Pulmonary artery endothelial cell (primary cell): ENCODE measurements at places on chromosomes 1 and 21.

GRCh38 chr1:53552981-53553733 is 94.0 kb downstream of the DMRTB1 start:
- DNase-seq, result no peak

GRCh38 chr1:39958403-39959200 is 3.7 kb downstream of the MFSD2A start:
- no peak for DNase-seq

- no peak for DNase-seq
Observed at GRCh38 chr1:173733912-173734311, 19.1 kb downstream of the KLHL20 start.

- no peak for DNase-seq
Observed at GRCh38 chr1:213531369-213532310, 456.1 kb upstream of the PROX1 start.

DNA sequence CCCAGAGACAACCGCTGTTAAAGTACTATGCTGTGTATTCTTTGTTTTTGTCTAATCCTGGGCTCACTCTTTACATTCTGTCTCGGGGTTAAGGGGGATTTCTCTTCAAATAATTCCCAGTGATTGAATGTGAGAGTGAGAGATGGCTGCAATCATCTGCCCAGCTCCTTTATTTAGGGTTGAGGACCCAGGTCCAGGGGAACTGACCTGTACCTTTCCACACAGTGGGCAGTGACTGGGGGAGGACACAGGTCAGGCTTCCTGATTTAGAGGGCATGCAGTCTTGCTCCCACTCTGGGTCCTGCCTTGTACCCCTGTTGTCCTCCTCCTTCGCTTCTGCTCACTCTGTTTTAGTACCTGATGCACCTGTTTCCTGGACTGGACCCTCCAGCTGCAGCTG is 22.0 kb downstream of the PHGDH start:
- no peak for DNase-seq

DNA sequence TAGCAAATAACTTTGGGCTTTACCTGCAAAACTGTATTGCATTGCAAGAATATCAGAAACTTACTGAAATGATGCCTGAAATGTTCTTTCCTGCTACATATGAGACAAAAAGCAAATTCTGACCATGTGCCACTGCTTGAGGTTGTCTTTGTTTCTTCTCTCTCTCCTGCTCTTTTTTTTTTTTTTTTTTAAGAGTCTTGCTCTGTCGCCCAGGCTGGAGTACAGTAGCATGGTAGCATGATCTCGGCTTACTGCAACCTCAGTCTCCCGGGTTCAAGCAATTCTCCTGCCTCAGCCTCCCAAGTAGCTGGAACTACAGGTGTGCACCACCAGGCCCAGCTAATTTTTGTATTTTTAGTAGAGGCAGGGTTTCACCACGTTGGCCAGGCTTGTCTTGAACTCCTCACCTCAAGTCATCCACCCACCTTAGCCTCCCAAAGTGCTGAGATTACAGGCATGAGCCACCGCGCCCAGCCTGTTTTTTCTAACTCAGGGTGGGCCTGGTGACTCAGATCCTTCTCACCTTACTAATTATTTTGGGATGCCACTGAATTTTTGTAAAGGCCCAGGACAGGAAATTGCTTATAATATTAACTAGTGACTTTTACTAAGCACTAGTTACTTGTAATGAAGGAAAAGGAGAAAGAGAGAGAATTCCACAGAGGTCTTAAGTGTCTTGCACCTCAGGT is 35.9 kb downstream of the DNASE2B start:
- DNase-seq, result no peak

DNA sequence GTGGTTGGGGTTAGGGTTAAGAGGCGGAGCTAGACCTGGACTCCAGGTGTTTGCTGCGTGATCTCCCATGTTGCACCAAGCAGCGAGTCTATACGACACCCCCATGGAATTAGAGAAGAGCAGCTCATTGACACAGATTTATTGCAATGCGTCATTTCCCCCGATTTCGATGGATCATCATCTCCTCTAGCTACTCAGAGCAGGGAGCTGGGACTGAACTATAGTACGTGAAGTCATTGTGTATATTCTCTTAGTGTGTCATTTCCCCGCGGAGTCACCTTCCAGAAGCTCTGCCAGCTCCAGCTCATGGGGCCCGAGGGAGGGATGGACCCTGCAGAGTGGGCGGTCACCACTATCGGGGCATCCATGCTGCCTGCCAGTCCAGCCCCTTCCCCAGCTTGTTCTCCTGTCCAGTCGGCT is 7.5 kb upstream of the C2CD2 start:
- DNase-seq, result peak; percentile 64

DNA sequence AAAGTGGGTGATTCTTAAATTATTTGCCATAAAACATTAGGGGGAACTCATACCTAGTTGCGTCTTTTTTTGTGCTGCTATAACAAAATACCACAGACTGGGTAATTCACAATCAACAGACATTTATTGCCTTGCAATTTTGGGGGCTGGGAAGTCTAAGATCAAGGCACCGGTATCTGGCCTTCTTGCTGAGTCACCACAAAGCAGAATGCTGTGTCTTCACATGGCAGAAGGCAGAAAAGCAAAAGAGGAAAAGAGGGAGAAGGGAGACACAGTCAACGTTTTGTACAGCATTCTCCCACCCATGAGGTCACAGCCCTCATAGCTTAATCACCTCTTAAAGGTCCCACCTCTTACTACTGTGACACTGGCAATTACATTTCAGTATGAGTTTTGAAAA is 291.0 kb downstream of the CHRM3 start:
- no peak for DNase-seq

DNA sequence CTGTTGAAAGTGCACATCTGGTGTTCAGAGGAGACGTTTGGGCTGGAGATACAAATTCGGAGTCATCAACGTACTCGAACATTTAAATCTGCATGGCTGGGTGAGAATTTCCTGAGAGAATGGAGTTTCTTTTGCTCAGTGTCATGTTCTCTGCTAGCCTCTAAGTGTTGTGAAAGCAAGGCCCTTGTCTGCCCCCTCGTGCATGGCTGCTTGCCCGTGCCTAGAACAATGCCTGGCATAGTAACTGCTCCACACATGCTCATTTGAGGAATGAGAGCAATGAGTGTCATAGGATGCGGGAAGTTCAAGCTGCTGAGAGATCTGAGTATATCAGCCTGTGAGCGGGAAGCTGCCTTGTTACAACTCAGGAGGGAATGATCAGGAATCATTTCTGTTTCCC is 171.1 kb upstream of the CSF3R start:
- DNase-seq, result no peak

DNA sequence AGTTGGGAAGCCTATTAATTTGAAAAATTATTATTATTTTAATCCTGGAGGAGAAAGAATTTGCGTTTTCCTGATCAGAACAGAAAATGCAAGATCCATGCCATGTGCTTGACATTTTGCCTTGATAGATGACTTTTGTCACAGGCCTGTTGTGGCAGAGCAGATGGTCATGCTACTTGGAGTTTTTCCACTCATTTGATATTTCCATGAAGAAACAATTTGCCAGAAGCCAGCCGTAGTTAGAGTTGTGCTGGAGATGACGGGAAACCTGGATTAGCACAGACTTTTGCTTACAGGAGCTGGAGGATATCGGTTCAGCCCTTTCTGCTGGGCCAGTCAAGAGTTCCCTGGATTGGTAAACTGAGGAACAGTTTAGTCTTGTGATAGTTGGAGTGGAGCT is 3.2 kb downstream of the RCAN3 start:
- no peak for DNase-seq

DNA sequence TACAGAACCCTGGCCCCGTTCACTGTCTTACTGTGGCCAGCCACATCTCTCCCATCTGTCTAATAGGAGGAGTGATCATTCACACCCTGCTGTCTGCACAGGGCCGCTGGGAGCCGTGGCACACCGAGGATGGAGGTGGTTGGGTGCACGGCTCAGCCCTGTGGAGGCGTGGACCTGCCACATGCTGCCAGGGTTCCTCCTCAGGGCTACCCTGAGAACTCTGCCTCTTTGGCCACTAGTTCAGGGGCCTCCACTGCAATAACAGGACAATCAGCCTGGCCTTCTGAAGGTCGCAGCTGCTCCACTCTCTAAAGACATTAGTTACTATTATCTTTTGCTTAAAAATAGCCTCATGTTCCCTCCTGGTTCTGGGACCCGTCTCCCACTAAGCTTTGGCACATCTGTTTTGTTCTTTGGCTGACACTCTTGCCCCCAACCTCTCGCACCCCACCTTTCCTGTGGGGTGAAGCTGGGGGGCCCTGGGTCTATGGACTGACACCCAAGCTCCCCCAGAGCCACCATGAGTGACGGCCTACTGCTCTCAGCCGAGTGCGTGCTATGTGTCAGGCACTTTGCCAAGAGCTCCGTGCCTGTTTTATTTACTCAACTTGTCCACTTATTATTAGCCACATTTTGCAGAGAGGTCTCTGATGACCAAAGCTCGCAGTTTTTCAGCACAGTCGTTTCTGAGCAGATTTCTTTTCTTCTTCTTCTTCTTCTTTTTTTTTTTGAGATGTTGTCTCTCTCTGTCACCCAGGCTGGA is 66.3 kb downstream of the ARHGEF10L start:
- no peak for DNase-seq

- peak; percentile 91 for DNase-seq
Observed at GRCh38 chr1:21899987-21900386, 37.1 kb downstream of the HSPG2 start.

DNA sequence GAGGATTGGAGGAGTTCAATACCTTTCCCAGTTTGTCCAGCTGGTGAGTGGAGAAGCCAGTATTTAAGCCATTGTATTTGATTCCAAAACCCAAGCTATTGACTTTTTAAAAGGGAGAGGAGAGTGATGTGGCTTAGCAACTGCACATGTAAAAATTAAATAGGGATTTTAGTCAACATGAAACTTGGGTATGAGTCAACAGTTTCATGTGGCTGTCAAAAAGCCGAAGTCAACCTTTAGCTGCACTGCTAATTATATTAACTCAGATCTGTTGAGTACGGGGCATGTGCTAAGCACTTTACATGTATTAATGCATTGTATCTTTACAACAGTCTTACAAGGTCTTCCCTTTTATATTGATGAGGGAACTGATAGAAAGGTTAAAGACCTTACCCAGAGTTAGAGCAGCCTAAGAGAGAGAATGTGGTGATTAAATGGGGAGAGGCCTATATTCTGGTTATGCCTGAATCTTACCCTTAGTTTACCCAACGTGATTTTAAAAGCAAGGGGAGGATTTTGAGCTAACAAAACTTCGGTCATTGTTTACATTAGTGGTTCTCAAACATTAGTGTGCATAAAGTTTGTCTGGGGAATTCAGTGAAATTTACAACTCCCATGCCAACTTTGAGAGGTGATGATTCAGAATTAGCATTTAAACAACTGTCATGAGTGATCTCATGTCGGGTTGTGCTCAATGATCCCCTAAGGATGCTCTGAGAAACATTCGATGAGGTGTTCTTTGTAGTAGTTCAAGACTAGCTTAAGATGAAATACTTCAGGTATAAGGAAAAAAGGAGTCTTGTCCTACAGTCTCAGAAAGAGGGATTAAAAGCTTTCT is 6.9 kb upstream of the SLC35F3 start:
- DNase-seq, result no peak

DNA sequence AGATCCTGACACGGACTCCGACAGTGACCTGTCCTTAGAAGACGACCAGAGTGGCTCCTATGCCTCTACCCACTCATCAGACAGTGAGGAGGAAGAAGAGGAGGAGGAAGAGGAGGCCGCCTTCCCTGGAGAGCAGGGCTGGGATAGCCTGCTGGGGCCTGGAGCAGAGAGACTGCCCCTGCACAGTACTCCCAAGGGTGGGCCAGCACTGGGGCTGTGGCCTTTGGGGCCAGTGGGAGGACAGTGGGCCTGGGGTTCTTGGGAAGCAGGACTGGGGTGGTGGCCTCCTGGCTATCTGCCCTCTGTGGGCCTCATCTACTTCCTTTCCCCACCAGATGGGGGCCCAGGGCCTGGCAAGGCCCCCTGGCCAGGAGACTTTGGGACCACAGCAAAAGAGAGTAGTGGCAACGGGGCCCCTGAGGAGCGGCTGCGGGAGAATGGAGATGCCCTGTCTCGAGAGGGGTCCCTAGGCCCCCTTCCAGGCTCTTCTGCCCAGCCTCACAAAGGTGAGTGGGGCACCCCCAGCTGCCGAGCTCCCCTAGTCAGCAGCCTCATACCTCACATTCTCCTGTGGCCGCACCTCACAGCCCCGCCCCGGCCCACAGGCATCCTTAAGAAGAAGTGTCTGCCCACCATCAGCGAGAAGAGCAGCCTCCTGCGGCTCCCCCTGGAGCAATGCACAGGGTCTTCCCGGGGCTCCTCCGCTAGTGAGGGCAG is 10.0 kb downstream of the PSRC1 start:
- DNase-seq, result no peak

- DNase-seq, result no peak
Observed at GRCh38 chr1:200124309-200124708, 96.8 kb downstream of the NR5A2 start.

DNA sequence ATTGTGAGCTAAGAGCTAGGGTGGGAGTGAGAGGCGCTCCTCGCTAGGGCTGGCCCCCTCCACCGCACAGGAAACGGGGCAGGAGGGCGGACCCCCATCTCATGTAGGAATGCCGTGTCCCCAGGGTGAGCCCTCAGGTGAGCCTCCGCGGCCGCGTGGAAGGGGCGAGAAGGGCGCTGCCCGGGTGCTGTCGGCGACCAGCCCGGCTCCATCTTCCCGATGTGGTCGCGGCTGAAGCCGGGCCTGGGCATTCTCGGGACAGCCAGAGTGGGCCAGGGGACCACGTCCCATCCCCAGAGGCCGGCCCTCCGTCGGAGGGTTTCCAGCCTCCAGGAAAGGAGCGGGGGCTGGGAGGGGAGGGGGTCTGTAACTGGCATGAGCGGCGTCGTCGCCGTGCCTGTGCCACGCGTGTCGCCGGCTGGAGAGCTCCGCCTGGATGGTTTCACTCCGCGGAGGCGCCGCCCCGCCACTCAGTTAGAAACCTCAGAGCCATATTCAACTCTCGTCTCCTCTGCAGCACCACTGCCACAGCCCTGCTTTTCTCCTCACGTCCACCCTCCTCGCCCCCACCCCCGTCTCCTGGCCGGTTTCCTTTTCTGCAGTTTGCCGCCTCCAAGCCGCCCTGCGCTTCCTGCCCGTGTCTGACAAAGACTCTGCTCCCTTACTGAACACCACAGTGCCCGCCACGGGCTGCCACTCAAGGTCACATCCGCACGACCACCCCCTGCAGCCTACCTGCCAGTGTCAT is at the start of gene TMEM269:
Gene TMEM269, plus strand, starts transcription at position 46 of the 748 bp plus-strand sequence. CDS start 4,903 bp downstream, outside the sequence.
- no peak for DNase-seq
